ENCODE measurements at places on chromosomes 2 and 18.

DNA sequence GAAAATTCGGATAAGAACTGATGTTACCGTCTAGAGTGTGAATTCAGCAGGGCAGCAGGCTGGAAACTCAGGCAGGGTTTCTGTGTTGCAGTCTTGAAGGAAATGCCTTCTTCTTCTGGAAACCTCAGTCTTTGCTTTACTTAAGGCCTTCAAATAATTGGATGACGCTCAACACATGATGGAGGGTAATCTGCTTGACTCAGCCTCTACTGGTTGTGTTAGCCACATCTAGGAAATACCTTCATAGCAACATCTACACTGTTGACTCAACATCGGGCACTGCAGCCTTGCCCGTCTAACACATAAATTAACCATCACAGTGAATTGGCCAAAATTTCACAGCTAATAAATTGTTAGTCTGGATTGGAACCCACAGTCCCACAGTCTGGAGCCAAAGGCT, 37.2 kb downstream of the YPEL5 start:
- DNase-seq = no peak

DNA sequence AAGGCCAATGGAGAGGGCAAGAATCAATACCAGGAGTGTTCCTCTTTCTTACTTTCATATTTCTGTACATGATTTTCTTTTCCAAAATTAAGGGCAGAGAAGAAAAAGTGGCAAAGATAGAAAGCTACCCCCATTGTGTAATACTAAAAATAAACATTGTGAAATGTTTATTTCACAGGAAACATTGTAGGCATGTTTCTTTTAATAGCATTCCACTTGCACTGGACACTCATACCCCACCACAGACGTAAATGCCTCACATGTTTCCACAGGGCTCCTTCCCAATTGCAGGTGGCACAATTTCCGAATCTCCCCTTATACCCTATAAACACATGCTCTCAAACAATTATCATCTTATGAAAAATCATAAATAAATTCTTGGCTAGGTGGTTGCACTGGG, 645.1 kb upstream of the SETBP1 start:
- DNase-seq = peak; percentile 63

DNA sequence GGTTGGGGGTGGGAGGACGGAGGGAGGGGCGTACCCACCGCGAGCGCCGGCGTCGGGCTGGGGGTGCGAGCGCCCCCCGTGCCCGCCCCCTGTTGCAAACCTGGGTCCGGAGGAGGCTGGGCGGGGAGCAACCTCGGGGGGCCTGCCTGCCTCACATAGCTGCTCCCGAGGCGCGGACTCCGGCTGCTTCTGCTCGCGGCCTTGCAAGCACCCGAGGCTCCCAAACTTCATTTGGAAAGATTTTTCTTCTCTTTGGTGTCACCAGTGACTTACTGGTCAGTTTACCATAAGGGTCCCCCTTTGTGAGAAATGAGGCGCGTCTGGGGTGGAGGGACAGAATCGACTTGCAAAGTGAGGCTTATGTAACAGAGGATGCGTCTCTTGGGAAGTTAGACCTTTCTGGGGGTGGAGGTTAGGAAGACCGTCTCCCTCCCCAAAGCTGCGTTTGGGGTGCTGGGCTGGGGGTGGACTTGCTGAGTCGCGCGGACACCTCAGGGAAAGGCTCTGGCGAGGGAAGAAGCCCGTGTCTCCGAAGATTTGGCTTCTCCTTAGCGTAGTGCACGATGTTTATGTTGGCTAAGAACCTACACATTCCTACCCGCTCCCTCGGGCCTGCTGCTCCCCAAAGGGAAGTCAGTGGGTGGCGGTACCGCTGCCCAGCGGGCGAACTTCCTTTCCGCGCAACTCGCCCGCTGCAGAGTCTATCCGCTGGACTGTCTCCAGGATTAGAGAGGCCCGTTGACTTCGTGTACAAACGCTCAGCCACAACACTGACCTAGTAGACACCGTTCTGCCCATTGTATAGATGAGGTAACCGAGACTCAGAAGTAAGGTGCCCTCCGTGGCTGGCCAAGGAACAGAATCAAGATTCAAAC, 559 bp downstream of the TMEM37 start:
- DNase-seq = peak; percentile 34

GRCh38 chr2:198304859-198305258, 500.5 kb downstream of the PLCL1 start:
- no peak for DNase-seq

DNA sequence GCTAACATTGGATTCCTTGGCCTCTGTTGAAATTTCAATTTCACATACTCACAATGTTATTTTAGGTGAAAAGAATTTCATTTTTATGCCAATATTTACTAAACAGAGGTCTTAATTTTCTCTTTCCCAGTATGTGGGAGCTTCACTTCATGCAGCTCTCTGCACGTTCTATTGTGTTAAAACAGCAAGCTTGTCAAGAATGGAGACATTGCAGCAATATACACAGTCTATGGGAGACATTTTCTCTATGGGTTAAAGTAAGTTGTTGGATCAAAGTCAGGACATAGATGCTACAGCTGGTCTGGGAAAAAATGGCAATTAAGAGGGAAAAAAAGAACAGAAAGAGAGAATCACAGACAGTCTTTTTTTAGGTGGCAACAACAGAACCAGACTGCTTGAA, 70.4 kb upstream of the ARHGAP15 start:
- DNase-seq = peak; percentile 3

Data from fibroblast of villous mesenchyme (primary cell).